ENCODE measurements at places on chromosomes 11 and 22.
A peak's percentile ranks its signal among the peaks of the same experiment; 100 is the strongest.

- DNase-seq = no peak
These were observed 458.4 kb downstream of the MIAT start for GRCh38 chr22:27115816-27116256.

DNA sequence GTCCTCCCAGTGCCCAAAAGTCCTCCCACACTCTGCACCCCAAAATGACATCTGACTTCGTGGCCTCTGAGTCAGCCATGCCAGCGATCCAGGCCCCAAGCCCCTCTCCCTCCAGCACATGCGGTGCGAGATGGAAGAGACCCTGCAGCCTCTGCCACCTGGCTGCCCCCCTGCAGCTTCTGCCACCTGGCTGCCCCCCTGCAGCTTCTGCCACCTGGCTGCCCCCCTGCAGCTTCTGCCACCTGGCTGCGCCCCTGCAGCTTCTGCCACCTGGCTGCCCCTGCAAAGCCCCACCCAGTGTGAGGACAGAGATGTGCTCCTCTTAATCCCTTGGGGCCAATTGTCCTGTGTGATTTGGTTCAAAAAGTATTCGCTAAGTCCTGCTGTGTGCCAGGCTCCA lies 68.0 kb downstream of the WNT7B start:
- DNase-seq = no peak

- peak; percentile 63 for DNase-seq
These were observed 18.2 kb upstream of the CASP12 start for GRCh38 chr11:104916442-104916841.

- no peak for DNase-seq
These were observed 835 bp upstream of the RHOD start for GRCh38 chr11:67055812-67056211.

GRCh38 chr11:117535850-117536411 lies 208.3 kb downstream of the CEP164 start:
- no peak for DNase-seq

- peak; percentile 76 for DNase-seq
These were observed 9.4 kb downstream of the EHD1 start for GRCh38 chr11:64868904-64869570.

DNA sequence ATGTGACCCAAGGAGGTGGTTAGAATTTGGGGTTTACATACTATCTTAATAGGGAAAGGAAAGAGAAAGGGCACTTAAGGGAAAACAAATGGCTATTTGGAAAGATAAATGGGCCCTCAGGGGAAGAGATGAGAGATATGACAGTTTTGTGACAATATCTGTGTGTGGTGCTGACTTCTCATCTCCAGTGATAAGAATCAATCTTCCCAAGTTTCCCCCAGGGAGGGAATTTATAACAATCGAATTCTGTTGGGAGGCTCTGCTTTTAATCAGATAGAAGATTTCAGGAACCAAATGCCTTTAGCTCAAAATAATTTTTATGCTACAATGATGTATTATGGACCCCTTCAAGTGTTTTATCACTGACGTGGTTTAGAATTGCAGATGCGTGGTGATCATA lies 46.3 kb upstream of the PAMR1 start:
- DNase-seq = no peak

GRCh38 chr11:119885861-119886567 lies 157.0 kb upstream of the NECTIN1 start:
- no peak for DNase-seq

DNA sequence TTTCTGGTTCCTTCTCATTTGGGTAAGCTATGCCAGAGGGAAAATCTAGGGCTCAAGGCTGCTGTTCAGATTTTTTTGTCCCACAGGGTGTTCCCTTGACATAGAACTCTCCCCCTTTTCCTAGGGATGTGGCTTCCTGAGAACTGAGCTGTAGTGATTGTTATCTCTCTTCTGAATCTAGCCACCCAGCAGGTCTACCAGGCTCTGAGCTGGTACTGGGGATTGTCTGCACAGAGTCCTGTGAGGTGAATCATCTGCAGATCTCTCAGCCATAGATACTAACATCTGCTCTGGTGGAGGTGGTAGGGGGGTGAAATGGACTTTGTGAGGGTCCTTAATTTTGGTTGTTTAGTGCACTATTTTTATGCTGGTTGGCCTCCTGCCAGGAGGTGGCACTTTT lies 167.3 kb upstream of the PGR start:
- no peak for DNase-seq

DNA sequence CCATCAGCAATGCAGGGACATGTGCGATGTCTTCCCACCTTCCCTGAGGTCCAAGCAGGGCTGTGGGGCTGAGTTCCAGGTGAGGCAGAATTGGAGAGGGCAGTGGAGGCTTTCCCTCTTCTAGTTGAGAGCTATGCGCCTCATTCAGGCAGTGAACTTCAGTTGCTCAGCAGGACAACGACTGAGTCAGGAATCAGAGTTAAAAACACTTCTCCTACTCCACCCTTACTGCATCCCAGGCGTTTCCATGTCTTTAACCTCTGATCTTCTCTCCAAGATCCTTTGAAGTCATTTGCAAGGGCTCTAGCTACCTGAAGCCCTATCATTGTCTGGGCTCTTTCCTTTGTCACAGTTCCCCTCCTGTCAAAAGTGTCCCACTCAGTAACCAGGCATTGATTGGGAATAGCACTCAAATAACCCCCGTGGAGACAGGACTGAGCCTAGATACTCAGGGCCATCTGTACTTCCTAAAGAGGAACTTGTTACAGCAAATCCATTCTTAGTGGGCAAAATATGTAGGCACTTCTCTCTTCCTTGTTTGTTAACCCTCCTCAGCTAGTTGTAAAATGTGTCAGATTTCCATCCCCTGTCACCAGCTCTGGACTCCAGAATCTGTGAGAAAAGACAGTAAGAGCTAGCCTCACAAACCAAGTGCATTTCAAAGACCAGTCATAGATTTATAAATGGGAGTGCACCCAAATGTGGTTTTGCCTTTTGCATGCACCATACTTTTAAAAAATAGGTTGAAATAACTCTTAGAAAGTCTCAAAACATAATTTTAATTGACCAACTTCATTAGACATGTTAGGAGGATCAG lies 72.5 kb upstream of the MYO18B start:
- no peak for DNase-seq

GRCh38 chr22:44600207-44600785 lies 101.7 kb upstream of the PRR5 start:
- DNase-seq = no peak

DNA sequence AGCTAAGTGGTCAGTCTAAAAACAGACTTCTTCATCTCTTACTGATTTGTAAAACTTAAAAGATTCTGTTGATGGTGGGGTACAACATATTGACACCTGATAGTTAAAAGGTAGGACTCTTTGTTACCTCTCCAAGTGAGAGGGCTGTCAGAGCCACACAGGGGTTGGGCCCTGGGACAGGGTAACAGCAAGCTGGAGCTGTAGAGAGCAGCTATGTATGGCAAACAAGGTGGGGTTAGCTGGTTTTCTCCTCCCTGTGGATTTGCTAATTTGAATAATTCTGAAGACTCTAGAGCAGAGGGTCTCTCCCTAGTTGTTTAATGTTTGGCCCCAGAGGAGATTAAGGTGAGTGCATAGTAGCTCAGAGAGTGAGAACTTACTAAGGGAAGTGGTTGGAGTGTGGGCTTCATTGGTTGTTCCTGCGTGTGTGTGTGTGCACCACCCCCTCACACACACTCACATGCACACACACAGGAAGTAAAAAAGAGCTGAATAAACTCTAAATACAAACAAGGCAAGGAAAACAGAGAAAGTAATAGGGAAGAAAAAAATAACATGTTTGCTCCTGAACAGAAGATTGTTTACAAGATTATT lies 9.2 kb upstream of the GAS2 start:
- DNase-seq = no peak

- DNase-seq = no peak
These were observed 84.0 kb downstream of the SLC36A4 start for GRCh38 chr11:93113824-93114223.

DNA sequence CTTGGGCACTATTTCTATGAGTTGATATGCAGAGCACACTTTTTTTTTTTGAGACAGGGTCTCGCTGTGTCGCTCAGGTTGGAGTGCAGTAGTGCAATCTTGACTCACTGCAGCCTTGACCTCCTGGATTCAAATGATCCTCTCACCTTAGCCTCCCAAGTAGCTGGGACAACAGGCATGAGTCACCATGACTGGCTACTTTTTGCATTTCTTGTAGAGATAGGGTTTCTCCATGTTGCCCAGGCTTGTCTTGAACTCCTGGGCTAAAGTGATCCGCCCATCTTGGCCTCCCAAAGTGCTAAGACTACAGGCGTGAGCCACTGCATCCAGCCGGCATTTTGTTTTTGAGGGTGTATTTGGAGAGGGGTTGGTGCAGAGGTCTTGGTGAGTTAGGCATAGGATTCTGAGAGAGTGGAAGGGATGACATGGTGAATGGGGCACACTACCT lies 29.9 kb upstream of the MTCH2 start:
- DNase-seq = no peak

- no peak for DNase-seq
These were observed 70.1 kb downstream of the LARGE1 start for GRCh38 chr22:33850193-33850592.

DNA sequence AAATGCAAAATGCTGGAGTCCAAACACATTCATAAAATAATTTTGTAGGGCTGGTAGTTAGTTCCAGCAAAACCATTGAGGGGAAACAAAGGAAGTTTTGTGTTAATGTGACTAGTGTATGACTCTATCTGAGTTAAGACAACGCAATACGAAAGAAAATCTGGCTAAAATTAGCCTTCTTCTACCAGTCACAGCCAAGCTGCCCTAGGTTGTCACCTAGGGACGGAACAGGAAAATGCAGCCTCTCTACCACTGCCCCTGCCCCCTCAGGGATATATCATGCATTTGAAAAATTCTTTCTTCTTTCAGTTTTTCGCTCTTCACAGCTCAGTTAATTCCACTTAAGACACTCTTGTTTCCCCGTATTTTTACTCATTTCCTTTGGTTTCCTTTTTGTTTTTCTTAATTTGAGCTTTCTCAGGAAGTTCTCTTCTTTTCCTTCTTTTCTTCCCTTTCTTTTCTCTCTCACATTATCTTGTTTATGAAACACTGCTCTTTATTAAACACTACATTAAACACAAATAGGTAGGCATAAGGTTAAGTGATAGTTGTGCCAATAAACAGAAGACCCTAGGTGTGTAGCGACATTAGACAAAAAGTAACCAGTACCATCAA lies 30.6 kb downstream of the KIRREL3 start:
- DNase-seq = no peak

- no peak for DNase-seq
These were observed 84.3 kb downstream of the PANX1 start for GRCh38 chr11:94212898-94213297.

DNA sequence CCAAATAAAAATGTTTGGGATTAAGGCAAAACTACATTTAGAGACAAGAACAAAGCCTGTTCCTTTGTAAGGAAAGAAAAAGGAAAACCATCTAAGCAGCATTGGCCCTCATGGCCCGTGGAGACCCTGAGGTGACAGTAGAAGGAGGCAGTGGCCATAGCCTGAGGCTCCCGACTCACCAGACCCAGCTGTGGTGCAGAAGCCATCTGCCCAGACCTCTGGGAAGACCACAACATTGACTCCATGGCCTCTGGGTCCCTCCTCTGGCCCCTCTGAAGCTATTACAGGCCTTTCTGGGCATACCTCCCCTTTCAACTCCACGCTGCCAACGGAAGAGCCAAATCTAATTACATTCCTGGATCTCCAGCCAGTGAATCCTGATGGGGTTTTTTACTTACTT lies 6.4 kb downstream of the PRAME start:
- no peak for DNase-seq

Data from muscle of back (tissue), 13 donors.